Colonic mucosa (tissue), 4 donors: ENCODE measurements at places on chromosomes 6 and 20.

DNA sequence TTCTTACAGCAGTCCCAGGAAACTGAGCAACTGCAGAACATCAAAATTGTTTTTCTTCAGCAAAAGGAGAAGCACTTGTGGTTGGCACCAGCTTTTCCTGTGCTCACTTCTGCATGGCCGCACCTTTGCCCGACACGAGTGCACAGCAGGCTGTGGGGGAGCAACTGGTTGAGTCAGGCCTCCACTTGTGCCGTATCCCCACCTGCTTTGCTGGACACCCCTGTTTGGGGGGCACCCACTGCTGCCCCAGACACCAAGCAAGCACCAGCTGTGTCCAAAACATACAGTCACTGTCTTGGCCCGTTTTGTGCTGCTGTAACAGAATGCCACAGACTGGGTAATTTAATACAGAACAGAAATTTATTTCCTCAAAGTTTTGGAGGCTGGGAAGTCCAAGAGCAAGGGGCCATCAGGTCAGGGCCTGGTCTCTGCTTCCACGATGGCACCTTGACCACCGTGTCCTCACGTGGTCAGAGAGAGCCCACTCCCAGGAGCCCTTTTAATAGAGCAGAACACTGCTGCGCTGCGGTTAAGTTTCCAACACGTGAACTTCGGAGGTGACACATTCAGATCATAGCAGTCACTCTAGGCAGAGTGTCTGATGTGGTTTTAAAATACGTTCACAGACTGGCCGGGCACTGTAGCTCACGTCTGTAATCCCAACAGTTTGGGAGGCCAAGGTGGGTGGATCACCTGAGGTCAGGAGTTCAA is 8.7 kb upstream of the GMEB2 start:
- DNase-seq, result no peak

GRCh38 chr6:3986241-3986640 is 92.7 kb downstream of the FAM217A start:
- DNase-seq, result no peak

DNA sequence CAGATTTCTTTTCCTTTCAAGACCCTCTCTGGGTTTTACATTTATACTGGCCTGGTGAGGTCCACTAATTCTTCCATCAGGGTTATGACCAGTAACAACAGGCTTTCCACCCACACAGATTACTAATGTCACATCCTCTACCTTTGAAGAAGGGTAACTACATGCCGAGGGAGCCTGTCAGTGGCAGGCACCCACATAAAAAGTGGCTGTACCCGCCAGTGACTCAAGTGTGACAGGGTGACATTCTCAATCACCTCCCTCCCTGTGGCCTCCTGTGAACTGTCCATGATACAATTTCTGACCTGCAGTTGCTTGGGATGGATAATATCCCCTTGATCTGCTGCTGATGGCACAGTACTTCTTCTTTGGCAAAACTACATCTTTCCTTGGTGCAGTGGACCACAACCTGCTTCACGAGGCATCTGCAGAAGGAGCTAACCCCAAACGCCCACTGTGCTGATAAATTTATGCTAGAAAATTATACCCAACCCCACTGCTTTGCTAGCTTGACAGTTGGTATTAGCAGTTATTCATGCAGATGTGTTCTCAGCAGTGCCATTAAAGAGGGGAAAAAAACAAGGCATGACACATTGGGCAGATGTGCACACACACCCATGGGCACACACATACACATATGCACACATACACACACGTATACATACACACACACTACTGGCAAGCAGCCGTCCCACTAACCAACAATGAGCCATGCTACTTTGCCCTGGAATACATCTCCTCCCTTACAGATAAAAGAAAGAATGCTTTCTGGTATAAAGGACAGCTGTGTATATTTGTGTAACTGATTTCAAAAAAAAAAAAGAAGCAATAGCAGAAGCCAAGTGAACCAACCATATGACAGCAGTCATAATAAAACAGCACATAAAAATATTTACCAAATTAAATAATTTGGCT is 20.8 kb downstream of the GFOD1 start:
- no peak for DNase-seq

GRCh38 chr20:64159286-64159680 is 5.0 kb upstream of the MYT1 start:
- DNase-seq, result no peak

DNA sequence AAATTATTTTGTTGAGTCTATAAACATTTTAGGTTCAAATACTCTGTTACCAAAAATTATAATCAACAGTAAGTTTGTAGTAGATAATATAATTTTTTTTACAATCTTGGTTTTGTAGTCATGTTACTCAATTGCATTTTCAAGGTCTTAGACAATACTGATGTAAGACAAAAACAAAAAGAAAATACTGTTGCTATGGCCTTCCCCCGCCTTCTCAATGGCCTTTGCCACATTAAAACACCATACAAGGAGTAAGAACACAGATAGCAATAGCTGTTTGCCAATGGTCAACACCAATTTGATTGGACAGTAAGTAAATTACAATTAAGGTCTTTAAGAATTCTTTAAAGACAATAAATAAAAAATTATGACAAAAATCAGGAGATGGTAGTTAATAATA is 450.2 kb downstream of the CDC5L start:
- no peak for DNase-seq

GRCh38 chr20:23130622-23131140 is 44.6 kb upstream of the CD93 start:
- DNase-seq, result no peak

GRCh38 chr6:135913785-135914184 is 62.3 kb downstream of the PDE7B start:
- no peak for DNase-seq

DNA sequence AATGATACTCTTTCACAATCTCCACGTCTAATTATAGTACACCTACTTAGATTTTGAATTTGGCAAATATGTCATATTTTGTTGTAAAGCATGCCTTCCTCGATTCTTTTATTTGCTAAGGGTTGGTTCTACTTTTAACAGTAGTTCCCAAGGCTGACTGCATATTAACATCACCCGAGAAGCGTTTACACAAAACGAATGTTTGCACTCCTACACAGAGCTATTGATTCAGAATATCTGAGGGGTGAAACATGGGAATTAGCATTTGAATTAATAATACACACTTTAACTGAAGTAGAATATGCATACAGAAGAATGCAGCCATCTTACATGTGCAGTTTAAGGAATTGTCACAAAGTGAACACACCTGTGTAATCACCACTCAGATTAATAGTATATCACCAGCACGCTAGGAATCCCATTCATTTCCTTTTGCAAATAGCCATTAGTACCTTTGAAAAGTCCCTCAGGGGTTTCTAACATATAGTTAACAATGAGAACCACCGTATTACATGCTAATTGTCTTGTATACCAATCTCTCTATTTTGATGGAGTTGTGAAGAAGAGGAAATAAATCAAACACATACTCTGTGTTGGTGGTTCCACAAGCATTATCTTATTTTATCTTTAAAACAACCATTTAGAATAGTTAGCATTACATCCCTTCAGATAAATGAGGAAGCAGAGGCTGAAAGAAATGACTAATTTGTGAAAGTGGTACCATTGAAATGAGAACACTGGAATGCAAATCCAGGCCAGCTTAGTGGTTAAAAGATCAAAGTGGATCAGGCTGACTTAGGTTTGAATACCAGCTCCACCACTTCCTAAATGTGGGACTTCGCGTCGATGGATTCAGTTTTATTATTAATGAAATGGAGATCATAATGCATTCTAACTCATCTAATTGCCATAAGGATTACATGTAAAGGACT is 317.6 kb downstream of the HDGFL1 start:
- no peak for DNase-seq

DNA sequence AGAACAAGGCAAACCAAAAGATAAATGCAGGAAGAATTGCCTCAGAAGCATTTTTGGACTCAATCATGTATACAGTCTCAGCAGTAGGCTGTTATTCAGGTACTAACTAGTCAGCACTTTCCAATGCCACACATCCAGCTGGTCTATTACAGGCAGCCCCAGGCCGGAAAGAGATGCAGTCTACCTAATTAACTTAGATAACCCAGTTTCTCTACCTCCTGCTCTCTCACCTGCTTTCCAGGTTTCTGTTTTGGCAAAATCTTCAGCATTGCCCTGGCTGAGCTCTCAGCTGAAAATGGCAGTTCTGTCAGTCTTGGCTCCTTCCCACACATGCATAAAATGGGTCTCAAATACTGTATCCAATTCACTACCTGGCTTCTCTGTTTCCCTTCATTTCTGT is 101.3 kb upstream of the UFL1 start:
- no peak for DNase-seq

- DNase-seq, result no peak
Measured at GRCh38 chr6:89180971-89181370, 35.1 kb downstream of the PM20D2 start.

- DNase-seq, result no peak
Measured at GRCh38 chr6:2680264-2680922, 70.3 kb downstream of the MYLK4 start.

GRCh38 chr20:6122111-6122872 is 538 bp downstream of the FERMT1 start:
- peak; percentile 42 for DNase-seq

DNA sequence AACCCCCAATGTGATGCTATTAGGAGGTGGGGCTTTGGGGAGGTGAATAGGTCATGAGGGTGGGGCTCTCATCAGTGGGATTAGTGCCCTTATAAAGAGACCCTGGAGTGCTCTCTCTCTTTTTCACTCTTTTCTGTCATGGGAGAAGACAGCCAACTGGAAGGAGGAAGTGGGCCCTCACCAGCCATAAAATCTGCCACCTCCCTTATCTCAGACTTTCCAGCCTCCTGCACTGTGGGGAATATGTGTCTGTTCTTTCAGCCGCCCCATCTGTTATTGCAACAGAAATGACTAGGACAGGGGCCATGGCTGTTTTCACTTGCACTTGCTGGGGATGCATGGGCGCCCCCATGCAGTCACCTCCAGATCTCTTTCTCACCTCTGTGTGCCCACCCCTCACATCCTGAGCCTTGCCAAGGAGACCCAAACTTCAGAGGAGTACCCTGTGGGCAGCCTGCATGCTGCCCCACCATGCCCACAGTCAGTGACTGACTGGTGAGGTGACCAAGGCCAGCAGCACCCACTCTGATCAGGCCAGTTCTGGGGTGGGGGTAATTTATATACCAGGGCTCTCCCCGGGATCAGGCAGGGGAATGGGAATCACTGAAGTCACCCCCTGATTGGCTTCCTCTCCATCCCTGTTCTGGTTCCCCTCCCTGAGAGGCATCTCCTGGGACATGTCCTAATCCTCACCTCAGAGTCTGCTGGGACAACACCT is 118.4 kb downstream of the ANKRD60 start:
- DNase-seq, result no peak

DNA sequence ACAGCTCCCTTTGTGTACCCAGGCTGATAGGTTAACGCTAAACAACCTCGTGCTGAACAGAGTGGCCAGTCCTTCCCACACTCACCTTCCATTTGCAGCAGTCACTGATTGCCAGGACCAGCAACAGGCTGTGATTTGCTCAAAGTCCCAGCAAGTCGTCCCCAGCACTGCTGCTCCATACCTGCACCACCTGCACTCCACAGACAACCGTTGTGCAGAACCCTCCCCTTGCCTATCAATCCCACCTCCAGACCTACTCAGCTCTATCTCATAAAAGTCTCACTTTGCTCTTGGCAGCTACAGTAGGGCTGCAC is 43.1 kb upstream of the SCML4 start:
- no peak for DNase-seq

DNA sequence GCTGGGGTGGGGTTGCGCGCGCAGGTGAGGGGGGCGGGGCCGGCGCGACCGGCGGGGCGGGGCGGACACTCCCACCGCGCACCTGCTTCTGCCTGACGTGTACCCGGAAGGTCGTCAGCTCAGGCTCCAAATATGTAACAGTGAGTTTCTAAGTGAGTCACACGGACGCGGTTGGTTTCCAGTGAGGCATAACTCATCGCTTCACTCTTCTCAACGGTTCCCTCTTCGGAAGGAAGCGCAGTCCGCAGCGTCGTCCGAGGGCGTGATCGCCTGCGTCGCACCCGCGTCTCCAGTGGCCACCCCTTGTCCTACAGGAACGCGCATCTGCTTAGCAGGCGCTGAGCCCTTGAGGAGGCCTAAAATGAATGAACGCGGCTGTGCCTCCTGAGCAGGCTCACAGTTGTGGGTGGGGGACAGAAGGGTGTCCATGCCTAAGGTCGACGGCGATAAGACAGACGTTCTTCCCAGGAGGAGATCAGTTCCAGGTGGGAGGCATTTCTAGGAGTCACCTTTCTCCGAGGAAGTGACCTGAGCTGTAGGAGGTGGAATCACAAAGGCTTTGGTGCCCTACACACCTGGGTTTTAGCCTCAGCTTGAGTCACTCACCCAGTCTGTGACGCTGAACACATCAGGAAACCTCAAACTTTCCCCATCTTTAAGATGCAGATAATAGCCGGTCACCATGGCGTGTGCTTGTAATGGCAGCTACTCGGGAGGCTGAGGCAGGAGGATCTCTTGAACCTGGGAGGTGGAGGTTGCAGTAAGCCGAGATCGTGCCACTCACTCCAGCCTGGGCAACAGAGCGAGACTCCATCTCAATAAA is 50.9 kb upstream of the EZR start:
- DNase-seq, result peak; percentile 95

GRCh38 chr6:11324453-11325015 is 92.1 kb upstream of the NEDD9 start:
- no peak for DNase-seq

GRCh38 chr6:161543684-161544309 is 269.9 kb upstream of the AGPAT4 start:
- DNase-seq, result no peak

DNA sequence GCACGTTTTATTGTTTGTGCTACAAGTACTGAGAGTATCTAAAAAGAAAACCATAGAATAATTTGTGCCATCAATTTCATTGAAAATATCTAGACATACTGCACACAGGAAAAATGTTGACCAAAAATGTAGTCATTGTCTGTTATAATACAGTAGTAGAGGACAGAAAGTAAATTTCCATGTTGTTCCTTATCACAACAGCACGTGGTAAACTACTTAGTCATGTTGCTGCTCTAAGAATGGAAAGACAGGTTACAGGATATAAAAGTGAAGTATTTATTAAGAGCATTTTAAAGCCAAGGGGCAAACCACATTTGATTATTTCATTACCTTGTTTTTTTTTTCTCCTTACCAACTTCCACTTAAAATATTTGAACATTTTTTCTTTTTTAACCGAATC is 89.0 kb upstream of the CEP85L start:
- DNase-seq, result no peak

GRCh38 chr20:19291818-19292132 is 79.3 kb downstream of the SLC24A3 start:
- DNase-seq, result no peak

- peak; percentile 77 for DNase-seq
Measured at GRCh38 chr6:47519279-47519678, 41.7 kb downstream of the CD2AP start.

DNA sequence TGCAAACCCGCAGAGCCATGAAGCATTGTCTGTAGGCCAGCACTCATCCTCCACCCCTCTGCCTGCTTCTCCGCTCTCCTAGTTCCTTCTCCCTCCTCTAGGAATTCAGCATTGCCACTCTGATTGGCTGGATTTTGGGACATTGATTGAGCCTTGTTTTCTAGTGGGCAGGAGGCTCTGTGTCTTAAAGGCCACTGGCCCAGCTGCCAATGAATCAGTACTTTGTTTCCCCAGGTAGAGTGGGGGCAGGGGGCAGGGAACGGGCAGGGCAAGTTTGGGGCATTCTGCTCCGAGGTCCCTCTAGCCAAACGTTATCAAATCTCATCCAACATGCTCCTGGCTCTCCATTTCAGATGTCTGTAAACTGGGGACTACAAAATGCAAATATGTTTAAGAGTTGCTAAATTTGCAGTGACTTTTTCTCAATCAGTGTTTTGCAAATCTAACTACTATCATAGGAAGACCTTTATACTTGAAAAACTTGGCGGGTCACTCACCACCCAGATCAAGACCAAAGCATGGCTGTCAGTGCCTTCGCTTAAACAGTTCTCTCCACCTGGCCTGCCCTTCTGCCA is 10.4 kb upstream of the BPI start:
- no peak for DNase-seq
